ENCODE measurements at places on chromosomes 12 and 14.

DNA sequence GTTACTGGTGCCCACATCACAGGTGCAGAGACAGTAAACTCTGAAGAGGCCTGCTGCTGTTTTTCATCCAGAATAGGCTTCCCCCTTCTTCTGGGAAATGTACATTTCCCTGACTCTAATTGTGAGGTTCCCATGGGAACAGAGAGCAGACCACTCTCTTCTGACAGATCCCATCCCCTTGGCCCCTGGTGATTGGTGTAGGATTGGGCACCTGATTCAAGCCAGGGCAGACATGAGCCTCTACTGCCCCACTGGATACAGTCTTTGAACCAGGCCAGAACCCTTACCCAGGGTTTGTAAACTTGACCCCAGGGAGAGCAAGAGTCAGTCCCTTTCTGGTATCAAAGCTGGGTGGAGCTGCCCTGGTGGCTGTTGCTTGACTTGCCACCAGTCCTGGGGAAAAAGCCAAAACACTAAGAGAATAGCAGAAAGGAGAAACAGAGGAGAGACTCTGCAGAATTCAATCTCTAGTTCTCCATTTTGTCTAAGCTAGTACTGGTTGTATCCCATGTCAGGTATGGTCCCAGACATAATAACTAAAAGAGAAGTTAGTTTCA is 14.8 kb upstream of the NFYB start:
- DNase-seq: no peak

DNA sequence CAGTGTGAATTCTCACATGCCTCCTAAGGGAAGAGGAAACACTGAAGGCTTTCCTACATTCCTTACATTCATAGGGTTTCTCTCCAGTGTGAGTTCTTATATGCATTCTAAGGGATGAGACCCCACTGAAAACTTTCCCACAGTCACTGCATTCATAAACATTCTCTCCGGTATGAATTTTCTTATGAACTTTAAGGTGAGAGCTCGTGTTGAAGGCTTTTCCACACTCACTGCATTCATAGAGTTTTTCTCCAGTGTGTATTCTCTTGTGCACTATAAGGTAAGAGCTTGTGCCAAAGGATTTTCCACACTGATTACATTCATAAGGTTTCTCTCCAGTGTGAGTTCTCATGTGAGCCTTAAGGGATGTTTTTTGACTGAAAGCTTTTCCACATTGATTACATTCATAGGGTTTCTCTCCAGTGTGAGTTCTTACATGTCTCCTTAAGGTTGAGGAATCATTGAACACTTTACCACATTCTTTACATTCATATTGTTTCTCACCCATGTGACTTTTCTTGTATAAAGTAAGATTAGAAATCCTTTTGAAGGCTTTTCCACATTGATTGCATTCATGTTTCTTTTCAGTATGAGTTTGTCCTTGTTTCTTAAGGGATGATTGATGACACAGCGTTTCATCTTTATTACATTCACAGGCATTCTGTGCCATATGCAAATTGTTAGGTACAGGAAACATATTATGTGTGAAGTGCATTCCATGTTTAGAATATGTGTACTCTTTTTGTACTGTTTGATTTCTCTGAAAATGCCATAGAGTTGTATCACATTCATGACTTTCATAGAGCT is 9.5 kb downstream of the ZNF891 start:
- no peak for DNase-seq

DNA sequence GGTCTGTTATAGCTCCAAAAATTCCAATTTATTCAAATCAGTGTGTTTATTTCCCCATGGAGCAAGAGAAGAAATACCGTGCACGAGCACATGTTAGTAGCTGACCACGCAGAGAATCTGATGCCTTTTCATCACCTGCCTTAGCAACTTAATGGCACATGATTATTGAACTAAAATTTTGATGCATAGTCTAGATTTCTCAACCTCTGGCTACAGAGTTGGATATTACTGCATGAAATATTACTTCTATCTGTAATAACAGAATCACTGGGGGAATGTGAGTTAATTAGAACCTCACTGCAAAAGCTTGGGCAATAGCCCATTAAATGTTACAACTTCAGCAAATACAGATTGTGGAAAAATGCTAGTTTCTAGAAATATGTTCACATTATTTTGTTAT is 335.8 kb downstream of the FLRT2 start:
- DNase-seq: no peak

DNA sequence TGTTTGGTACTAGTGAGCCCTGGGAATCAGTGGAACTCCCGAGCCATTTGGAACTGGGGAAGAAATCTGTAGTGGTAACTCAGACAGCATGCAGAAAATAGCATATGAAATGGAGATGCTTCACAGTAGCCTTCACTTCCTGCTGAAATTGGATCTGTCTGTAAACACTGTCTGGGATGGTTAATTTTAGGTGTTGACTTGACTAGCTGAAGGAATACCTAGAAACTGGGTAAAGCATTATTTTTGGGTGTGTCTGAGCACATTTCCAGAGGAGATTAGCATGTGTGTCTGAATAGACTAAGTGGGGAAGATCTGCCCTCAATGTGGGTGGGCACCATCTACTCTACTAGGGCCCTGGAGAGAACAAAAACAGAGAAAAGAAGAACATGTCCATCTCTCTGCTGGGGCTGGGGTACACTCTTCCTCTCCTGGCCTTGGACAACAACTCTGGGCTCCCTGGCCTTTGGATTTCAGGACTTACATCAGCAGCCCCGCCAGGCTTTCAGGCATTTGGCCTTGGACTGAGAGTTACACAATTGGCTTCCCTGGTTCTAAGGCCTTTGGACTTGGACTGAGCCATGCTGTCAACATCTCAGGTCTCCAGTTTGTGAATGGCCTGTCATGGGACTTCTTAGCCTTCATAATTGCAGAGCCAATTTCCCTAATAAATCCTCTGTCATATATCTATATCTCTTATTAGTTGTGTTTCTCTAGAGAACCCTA is 14.0 kb upstream of the CRADD start:
- DNase-seq: no peak

GRCh38 chr14:62018606-62019005 is 256.4 kb downstream of the SNAPC1 start:
- DNase-seq: no peak

GRCh38 chr14:69612014-69612782 is 802 bp downstream of the SUSD6 start:
- peak; percentile 27 for DNase-seq

DNA sequence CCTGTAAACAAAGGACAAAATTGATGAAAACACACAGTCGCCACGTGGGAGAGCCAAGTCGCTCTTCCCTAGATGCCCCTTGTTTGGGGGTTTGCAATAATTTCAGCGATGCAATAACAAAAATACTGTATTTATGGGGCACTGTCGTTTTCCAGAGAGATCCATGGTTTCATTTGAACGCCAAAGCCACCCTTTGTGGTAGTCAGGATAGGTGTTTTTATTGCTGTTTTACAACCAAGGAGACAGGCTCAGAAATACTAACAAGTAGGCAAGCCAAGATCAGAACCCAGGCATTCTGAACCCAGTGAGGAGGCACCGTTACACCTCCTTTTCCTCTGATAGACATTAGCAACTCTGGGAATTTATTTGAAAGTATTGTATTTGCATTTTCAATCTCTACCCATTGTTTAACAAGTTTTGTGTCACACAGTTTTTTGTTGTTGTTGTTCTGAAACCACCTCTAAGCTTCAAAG is 831 bp upstream of the BTBD7 start:
- DNase-seq: peak; percentile 39

GRCh38 chr14:54589843-54590242 is 22.9 kb downstream of the SAMD4A start:
- DNase-seq: no peak

GRCh38 chr12:127479256-127479655 is 787.7 kb upstream of the TMEM132C start:
- DNase-seq: no peak

GRCh38 chr12:76558684-76559399 is 729 bp downstream of the OSBPL8 start:
- DNase-seq: peak; percentile 27

DNA sequence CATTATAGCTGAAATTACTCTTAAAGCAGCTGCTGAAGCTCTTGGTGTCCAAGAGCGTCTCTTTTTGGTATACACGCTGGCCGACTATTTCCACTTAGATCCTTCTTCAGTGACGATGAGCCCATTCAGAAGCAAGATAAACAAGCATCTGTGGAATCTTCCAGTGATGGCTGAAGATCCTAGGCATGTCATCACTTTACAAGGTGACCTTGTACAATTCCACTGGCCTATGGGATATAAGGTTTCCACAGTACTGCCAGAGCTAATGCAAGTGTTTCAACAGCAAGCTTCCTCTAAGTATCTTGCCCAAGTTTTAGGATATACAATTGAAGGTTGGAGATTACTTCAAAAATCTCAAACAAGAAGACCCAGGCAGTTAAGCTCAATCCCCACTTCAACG is 47.0 kb downstream of the INTS13 start:
- DNase-seq: no peak

DNA sequence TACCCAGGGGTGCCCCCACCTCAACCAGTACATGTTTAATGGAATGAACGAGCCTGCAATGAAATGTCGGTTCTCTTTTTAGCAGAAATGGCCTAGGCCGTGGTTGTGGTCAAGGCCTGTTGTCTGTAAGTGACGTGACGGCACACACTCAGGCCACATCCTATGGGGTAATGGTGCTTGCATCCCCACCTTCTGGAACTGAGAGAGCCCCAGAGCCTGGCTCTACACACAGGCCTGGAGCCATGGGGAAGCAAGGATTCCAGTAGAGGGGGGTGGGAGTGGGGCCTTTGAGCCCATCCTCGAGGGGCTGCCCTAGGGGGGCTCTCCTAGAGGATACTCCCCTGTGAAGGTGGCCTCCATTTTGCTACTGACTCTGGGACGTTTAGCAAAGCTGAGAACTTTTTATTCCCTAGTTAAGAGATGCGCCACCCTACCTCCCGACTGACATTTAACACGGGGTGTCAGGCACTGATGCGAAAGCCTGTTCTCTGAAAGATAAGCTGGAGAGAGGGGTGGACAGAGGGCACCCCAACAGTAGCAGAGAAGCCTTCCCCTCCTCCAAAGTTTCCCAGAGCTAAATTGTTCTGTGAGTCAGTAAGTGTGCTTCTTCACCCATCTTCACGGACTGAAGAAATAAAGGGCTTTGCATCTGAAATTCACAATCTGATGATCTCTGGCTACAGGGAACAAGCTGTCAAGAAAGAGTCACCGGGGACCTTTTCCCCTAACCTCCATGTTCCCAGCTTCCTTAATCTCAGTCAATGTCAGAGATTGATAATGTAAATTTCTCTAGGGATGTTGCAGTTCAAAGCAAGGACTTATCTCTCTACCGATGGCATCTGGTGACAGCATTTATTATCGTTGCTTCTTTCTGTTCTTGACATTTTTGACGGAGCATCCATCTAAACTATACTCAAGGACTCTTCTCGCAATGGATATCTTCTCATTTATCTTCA is 6.8 kb downstream of the RIN3 start:
- no peak for DNase-seq

GRCh38 chr14:78048120-78048519 is 122.1 kb upstream of the NRXN3 start:
- DNase-seq: no peak

DNA sequence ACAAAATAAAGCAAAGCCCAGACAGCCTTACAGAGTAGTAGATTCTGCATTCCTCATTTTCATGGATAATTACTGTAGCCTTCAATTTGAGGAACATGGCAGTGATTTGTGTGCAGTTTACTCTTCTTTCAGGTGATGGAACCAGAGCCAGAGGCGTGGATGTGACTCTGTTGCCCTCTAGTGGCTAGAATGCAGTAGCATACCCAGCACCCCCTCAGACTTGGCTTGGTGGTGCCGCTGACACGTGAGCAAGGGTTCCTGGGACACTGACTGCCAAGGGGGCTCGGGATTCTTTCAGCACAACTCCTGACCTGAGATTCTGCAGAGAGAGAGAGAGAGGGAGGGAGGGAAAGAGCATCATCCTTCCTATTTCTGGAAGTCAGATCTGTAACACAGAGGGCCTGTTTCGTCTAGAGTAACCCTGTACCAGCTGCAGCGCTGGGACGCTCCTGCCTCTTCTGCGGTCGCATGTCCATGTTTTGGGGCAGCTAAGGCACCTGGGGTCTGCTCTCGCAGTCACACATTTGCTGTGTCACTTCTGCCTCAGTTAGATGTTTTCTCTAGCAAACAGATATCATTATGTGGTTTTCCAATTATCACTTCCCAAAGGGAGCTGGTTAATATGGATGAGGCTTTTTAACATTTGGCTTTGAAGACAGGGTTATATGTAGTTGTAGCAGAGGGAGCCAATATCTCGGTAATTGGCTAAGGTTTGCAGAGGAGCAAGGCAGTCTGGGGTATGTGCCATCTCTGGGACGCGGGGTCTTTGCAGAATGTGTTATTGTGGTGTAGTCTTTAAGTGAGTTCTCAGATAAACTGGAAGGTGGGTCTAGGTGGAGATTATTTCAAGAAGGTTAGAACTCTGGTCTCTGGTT is 428.1 kb downstream of the NRXN3 start:
- DNase-seq: peak; percentile 8

DNA sequence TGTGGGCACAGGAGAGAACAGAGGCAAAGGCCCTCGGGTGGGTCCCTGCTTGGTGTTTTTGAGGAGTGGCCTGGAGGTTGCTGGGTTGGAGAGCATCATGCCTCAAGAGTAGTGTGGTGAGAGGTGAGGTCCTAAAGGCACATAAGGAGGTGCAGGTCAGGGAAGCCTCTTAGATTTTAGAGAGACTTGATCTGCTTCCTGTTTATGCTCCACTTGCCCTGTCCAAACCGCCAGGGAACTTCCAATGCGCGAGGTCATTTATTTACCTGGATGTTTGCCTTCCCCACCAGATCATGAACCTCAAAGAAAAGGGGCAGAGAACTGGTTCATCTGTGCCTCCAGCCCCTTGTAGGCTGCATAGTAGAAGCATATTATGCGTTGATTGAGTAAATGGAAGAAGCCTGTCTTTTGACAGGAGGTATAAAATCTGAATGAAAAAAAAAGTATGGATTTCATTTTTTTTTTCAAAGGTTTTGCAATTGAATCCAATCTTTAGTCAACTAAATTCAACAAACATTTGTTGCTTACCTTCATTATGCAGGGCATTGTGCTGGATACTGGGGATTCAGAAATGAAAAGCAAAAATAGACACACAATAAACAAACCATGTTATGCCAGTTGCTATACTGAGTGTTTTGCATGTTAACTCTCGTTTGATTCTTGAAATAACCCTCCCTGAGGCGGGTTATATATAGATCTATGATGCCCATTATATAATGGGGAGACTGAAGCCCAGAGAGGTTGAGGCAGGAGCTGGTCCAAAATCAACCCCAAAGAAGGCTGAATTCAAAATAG is 485.2 kb downstream of the VRK1 start:
- peak; percentile 90 for DNase-seq

DNA sequence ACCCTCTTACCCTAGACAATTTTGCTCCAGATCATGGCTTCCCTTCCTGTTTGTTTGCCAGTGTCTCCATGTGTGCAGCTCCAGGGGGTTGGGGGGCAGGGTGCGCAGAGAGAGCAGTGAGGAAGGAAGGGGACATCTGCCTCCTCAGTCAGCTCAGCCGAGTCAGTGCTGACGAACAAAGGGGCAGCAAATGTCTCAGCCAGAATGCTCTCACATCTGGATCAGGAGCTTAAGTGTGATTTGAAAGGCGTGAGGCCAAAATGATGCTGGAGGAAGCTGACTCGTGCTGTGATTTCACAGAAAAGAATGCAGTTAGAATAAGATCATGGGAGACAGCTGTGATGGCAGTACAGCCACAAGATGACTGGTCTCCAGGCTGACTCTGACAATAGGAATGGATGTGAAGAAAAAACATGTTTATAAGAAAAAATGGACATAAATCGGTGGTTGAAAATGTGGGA is 27.1 kb upstream of the CDK17 start:
- no peak for DNase-seq
